ENCODE measurements at places on chromosomes 7 and 10.

DNA sequence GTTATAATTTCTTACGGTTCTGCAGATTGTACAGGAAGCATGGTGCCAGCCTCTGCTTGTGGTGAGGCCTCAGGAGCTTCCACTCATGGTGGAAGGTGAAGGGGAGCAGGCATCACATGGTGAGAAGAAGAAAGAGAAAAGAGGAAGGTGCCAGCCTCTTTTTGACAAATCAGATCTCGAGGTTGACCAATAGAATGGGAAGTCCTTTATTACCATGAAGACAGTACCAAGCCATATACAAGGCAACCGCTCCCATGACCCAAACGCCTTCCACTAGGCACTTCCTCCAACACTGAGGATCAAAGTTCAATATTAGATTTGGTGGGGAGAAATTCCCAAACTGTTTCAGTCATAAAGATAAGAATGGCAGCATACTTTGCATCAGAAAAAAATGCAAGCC lies 502.8 kb downstream of the GLRX3 start:
- no peak for DNase-seq

GRCh38 chr10:91705948-91706670 lies 73.2 kb upstream of the PPP1R3C start:
- no peak for DNase-seq

DNA sequence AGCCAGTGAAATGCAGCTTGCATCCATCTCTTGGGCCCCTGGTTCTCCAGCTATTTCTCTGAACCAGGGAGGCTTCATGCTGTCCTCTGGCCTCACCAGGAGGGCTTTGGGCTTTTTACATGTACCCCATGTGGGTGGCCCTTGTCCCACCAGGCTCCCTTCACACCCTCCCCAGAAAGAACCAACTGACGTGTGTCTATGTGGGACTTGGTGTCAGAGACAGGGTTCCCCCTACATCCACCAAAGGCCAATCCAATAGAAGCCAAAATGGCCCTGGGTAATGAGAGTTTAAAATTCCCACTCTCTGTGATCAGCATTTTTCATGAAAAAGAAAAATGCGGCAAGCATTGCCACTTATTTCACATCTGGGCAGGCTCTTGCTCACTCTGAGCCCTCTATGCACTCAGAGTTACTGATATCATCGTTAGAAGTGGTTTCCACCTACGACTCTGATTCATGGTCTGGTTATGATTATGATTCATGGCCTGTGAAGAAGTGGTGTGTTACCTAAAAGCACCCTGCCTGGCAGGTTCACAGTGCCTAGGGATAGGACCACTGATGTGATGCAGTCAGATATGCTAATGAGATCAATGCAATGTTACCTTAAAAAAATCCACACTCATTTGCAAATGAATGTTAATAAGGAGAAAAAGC lies 133.5 kb downstream of the BUB3 start:
- DNase-seq = no peak

DNA sequence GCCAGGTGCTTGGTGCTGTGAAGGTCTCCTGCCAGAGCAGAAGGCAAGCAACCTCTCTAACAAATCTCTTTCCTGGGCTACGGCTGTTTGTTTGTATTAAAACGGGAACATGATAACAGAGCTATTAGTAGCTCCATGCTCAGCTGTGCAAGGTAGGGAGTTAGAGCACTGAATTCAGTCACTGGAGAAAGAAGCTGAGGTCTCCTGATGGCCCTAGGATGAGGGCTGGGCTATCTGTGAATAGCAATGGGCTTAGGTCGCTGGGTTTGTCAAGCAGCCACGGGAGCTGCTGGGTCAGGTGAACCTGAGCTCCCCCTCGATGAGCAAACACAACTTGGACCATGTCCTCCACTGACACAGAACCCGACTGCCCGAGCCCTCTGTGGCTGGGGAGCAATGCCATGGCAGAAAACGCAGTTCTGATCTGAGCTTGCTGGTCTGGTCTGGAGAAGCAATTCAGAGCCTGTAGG lies 24.4 kb downstream of the TACC2 start:
- no peak for DNase-seq

DNA sequence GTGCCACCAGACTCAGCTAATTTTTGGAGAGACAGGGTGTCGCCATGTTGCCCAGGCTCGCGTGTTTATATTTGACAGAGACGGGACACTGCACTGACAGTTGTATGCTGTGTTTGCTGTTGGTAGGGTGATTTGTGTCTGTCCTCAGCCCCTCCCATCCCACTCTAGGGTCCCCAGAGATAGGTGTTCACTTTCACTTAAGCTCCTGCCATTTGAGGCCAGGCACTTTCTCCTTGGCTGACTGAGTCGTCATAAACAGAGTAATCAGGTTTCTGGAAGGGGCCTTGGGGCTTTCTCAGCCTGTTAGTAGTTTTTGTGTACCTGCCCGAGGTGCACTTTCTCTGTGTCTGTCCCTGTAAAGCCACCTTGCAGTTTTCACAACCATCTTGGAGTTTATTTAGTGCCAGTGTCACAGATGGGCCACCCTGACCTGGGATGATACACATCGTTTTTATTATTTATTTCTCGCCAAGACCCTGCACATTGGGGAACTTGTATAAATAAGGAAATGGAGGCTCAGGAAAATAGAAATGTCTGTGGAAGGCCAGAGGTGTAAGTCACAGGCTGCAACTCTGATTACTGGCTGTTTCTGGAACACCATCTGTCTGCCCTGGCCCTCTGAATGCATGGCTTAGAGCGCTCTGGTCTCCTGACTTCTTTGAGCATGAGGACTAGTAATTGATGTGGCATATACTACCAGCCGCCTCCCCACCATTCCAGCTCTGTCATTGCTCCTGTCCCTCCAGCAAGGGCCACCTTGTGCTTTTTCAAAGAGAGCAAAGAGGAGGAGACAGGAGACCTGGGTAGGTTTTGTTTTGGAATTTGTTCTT lies 81.9 kb upstream of the PDCD4 start:
- no peak for DNase-seq

DNA sequence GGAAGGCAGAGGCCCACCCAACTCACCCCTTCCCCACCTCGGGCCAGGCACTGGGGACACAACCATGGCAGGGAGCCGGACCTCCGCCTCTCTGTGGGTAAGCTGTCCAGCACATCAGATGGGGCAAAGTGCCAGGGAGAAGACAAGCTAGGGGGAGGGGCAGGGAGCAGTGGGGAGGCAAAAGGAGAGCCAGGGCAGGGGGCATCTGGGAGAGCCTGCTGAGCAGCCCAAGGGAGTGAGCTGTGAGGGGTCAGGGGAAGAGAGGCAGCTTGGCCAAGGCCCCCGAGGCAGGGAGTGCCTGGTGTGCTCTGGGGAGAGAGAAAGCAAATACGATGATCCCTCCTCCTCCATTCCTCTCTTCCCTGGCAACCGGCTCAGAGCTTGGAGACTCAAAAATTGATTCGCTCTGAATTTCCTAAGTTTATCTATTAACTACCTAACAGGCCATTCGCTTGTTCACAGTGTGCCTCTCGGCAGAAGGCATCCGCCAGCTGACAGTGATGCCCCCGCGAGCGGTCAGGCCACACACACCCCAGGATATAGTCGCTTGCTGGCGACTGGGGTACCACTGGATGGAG lies 4.5 kb downstream of the CAMK2B start:
- DNase-seq = no peak

GRCh38 chr10:101053516-101053915 lies 8.3 kb upstream of the KAZALD1 start:
- no peak for DNase-seq

GRCh38 chr10:34742456-34742855 lies 72.6 kb downstream of the PARD3 start:
- DNase-seq = no peak

DNA sequence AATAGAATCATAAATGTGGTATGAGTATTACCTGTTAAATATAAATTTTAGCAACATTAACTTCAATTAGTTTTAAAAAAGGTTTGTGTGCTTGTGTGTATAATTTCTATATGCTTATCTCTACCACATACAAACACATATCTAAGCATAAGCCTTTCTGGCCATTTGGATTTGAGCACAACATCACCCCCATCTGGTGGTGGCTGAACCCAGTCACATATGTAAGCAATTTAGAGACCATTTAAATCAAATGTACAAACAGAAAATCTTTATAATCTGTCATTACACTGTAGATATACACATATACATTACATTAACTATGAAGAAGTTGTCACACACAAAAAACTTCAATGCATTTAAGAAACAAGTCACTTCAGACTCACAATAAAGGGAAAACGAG lies 31.7 kb downstream of the GPR22 start:
- DNase-seq = no peak
